Right cardiac atrium (tissue), 5 donors: ENCODE measurements at places on chromosomes 5 and 9. TPM values are rescaled to one million over a fixed set of nuclear protein-coding genes. Genes with fewer than 3 reads are reported as not detected.

DNA sequence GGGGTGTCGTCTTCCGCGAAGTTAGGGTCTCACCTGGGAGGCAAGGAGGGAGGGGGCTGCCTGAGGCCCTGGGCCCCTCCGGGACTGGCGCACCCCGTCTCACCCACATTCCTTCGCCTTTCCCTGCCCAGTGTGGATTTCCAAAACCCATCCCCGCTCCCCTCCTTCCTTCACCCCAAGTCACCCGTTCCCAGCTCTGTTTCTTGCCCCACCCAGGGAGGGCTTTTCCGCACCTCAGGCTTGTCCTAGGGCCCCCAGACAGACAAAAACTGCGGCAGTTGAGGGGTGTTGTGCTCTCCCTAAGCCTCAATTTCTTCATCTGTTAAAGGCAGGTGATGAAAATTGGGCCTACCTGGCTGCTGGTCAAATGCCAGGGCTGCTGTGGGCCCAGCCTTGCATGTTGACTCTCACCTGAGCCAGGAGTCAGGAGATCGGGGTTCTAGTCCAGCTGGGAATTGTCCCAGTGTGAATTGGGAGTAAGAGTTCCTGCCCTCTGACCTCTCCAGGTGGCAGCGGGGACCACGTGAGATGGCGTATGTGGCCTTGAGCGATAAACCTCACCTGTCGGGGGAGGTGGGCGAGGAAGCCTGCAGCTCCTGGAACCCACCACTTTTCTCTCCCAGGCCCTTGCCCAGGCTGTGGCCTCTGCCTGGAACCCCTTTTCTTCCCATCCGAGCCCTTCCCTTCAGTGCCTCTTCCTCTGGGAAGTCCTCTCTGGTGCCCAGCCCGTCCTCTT is 143.4 kb upstream of the IER5L start:
- DNase-seq: no peak

DNA sequence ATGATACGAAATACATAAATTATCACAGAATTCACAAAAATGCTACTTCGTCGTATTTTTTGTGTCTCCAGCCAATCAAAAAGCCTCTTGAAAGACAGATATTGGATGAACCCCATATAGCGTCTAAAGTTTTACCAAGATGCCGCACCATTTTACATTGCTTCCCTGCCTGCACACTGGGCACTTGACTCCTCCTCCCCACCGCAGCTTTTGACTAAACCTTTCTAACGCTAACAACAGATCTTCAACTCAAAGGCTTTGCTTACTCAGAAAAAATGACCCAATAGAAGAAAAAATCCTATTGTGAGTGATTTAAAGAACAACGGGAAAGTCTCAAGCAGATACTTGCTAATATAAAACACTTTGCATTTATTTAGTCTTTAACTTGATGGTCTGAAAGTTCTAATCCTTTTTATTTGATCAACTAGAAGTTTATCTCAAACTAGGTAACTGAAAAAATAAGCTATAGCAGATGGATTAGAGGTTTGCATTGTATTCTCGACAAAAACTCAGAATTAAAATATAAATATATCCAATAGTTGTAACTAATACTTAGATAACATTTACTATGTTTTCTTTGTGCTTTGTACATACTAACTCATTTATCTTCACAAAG is 609.1 kb upstream of the DMAC1 start:
- no peak for DNase-seq

DNA sequence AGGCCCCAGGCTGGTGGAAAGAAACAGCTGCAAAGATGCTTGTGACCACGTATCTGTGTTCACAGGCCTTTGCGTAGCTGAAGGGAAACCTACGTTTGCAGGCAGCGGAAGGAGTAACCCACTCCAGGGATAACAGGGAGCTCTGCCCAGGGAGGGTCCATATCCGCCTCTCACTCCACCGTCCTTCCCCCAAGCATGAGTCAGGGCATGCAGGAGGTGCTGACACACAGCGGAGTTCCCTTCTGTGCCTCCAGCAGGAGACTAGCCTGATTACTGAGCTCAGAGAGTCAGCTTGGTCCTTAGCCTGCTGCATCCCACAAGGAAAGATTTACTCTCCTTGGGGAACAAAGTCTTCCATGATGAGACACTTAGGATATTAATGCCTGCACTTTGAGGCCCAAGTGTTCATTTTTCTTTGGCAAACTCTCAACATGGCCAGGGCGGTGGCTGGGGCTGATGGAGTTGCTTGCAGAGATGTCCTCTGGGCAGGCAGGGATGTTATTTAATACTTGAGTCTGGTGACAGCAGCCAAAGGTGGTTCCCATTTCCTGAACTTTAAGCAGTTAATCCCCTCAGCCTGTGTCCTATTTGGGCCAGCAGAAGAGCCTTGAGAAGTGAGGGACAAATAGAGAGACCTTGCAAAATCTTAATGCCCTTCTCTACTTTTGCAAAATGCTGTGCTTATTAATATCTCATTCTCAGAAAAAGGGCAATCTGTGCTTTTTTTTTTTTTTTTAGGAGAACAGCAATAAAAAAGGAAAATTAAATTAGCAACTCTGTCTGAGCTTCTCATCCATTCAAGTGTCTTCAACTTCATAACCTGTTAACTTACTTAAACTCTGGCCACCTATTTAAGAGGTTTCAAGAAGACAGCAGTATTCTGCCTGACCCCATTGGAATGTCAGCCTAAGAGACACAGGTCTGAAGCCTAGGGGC is 222.1 kb downstream of the HSPA4 start:
- DNase-seq: no peak

- DNase-seq: no peak
Observed at GRCh38 chr5:139132515-139132914, 65.7 kb downstream of the SIL1 start.

The PFDN1 gene
- total RNA-seq: 60.0 TPM
